HFF-Myc (cell line): ENCODE measurements at places on chromosomes 1 and 21.

DNA sequence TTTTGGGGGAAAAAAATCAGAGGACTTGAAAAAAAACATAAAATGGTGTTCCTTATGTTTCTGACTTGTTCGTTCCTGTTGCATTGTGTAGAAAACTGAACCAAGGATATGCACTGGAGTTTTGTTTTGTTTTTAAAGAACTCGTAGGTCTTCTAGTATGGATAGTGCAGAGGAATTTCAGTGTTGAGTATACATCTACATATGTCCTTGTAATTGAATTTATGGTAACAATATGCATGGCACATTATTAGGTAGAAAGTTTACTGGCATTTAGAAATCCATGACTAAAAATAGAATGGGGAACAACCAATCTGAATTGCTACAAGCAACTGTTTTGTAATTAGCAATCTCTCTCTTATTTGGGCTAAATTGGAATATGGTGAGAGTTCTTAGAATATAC, 188.3 kb upstream of the ZRANB2 start:
- DNase-seq = no peak

DNA sequence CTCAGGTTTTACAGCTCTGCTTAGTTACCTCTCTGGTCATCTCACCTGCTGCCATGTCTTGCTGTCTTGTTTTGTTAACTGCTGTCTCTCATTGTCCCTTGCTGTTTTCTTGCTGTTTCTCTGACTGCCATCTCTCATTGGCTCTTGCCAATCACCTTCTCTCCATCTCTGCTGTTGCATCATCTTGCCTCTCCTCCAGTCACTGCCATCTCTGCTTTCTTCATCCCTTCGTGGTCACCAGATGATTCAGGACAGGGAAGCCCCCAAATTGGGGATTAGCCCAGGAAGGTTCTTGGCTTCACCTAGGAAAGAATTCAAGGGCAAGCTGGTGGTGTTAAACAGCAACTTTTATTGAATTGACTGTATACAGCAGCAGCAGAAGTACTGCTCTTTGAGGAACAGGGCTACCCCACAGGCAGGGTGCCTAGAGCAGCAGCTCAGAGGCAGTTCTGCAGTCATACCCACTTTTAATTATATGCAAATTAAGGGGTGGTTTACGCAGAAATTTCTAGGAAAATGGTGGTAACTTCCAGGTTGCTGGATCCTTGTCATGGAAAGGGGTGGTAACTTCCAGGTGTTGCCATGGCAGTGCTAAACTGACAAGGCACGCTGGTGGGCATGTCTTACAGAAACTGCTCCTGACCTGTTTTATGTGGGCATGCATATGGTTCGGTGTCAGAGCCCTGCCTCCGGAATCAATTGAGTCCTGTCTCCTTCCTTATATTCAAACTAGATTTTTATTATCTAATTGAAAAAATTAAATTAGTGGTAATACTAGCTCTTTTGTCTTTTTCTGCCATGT, 33.4 kb downstream of the SUCO start:
- no peak for DNase-seq

- no peak for DNase-seq
Measured at GRCh38 chr1:70415882-70416281, 4.8 kb downstream of the CTH start.

DNA sequence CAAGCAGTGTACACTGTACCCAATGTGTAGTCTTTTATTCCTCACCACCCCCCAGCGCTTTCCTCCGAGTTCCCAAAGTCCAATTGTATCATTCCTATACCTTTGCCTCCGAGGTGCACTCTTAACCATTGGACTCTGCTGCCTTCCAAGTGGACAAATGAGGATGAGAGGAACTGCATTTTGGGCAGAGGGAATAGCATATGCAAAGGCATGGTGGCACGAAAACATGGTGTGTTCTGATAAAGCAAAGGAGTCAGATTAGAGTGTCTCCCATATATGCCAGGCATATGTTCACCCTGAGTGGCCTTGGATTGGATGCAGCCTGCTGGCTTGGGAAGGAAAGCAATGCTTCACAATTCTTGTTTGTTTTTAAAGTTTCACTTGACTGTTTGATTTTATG, 25.5 kb downstream of the FGGY start:
- DNase-seq = no peak

GRCh38 chr1:40362699-40363098, 10.8 kb upstream of the SMAP2 start:
- DNase-seq = no peak

DNA sequence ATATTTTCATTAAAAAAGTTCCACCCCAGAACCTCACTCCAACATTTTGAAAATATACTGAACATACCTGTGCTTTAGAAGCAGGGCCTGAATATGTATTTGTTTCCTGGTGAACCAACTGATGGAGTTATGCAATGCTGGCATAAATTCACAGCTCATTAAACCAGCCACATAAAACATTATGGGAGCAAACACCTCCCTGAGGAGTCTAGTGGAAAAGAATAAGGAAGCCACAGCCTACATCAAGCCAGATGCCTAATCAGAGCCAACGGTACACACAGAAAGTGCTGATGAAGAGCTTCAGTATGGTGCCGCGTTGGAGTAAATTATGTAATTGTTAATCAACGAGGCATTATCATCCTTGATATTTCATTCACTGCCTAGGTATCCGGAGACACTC, 199.5 kb downstream of the AJAP1 start:
- DNase-seq = no peak

- no peak for DNase-seq
Measured at GRCh38 chr1:153292185-153292584, 20.6 kb downstream of the PGLYRP3 start.

DNA sequence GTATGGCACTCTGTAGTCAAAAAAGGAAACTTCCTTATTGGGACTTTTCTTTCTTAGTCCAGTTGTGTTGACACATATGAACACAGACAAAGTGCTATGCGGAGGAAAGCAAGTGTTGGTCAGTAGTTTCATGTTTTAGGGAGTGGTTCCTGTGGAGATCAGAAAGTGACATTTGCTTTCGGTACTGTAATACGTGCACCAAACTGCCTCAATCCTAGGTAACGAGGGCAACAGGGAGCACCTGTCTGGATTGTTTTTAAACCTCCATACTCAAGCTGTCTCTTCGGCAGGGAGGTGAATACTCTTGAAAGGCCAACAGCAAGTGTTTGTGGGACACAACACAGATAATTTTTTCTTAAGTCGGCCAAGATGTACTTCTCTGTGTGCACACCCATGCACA, 9.1 kb downstream of the RHOU start:
- DNase-seq = no peak

- no peak for DNase-seq
Measured at GRCh38 chr1:160078512-160079195, 2.7 kb upstream of the KCNJ9 start.

DNA sequence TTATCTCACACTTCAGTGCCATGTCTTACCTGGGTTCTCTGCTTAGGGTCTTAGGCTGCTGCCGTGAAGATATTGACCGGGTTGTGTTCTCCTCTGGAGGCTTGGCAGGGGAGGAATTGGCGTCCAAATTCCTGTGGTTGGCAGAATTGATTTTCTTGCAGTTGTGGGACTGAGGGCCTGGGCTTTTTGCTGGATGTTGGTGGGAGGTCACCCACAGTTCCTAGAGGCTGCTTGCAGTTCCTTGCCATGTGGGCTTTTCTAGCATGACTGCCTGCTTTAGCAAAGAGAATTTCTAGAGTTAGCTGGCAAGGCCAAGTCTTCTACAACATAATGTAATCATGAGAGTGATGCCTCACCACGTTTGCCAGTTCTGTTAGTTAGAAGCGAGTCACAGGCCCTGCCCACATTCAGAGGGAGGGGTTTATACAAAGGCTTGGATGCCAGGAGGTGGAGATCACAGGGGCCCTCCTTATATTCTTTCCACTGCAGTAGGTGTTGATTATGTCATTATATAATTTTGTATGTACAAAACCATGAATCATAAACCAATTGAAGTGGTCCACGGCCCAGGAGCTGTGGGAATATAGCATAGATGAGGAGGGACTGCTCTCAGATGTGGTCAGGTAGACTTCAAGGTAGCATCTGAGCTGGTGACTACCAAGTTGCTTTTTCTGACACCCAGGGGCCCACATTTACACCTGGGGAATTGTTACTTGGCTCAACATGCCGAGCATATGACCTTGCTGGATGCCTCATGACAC, 6.6 kb downstream of the UBL4B start:
- DNase-seq = no peak

DNA sequence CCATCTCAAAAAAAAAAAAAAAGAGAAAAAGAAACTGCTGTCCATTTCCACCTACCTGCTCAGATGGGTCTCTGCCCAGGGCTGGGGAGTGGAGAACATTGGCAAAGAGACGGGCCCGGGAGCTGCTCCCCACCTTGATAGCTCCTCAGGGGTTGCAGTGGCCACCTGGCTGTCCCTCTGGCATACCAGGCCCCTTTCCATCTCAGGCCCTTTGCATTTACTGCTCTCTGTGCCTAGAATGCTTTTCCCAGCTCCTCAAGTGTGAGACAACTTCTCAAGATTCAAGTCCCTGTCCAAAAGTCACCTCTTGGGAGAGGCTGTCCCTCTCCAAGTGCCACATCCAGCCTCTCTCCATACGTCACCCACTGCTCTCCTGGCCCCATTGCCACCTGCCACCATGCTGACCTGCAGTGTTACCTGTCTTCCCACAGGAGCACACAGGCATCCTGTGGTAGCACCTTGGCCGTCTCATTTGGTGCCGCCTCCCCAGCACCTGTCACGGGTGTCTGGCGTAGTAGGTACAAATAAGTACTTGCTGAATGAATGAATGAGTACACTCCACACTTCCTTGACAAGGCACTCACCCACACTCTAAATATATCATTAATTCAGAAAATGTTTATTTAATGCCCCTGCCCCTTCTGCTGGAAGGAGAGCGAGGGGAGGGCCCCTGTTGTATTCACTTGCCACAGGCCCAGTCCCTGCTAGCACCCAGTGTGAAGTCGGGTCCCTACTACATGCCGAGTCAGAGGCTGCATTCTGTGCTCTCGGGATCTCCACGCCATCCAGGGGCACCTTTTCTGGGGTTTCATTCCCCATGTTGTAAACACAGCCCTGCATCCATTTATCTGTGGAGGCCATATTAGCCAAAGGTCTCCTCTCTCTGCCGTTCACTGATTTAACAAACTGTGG, 48.8 kb downstream of the DISP3 start:
- DNase-seq = no peak

DNA sequence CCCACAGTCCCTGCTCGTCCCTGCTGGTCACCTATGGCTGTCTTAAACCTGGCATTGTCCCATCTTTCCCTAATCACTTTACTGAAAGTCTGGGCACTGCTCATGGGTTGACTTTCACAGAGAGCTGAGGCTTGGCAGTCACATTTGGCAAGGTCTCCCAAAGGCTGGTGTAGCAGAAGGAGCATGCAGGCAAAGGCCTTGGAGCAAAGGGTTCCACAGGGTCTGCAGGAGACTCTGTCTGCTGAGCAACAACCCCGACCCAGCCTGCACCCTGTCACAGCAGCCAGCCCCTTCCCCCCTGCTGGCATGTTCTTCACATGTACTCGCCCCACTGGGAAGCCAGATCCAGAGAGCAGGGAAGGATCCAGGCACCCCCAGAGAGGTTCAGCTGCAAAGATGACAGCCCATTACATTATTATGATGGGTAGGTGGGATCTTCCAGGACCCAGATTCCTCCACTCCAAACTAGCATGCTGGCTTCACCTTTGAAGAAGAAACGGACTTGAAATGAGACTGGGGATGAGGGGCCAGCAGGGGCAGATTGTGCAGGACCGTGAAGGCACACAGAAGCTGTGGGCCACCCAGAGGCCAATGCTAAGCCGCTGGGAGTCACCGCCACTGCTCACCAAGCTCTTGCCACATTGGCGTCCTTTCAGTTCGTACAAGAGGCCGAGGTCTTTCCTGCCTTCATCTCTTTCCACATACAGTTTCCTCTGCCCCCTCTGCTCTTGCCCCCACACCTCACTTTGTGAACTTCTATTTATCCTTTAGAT, 14.2 kb upstream of the TMEM125 start:
- DNase-seq = no peak

DNA sequence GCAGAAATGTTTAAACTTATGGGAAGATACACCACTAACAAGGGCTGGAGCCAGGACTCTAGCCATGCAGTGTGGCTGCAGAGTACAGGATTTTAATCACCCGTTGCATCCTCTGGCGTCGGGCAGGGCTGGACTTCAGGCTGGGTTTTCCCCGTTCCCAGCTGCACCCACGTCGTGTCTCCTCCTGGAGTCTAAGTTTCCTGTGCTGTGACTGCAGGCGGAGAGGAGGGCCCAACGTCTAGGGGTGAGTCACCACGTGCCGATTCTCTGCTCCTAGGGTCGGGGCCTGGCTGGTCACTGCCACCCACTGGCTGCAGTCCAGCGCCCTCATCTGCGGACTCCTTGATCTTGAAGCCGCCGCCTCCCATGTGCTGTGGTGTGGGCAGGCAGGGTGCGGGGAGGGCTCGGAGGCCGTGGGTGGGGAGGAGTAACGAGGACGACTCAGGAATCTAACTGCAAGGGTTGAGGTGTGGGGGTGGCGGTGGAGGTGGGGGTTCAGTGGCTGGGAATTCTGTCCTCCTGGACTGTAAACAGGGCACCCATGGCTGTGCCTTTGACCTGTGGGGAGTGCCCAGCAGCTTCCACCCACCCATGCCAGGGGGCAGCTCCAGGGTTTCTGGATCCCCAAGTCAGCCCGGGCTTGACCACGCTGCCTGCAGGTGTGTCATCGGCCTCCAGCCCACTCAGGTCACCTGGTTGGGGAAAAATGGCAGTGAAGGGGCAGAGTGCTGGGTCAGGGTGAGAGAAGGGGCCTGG, 77.8 kb downstream of the ALPL start:
- peak; percentile 44 for DNase-seq

DNA sequence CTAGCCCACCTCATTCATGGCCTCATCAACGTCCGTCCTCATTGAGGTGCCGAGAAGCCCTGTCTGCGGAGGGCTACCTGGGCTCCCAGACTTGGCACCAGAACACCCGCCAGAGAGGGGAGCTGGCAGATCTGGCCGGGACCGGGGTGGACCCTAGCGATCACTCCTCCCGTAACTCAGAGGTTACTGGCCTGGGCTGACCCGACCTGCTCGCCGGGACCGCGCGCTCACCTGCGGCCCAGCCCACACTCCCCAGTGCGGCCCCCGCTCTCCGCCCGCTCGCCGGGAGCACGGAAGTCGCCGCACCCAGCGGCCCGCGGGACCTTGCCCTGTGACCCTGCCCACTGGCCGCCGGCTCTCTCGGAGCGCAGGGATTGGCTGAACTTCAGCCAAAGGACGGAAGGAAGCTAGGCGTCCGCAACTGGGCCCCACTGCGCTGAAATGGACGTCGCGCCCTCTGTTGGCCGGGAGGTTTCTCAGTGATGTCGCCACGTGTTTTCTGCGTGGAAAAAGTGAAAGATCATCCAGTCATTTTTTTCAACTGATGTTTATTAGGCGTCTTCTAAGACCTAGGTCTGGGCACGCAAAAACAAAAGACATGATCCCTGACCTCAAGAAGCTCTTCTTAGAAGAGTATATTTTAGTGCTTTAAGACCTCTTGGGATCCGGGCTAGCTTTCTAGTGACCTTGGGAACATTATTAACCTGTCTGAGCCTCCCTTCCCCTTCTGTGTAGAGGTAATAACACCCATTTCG, at the start of gene SMIM12:
TSS of gene SMIM12 (minus strand) at position 304 of the 755 bp plus-strand sequence. CDS start 3,772 bp downstream, outside the sequence.
- DNase-seq = peak; percentile 80
